NCI-H2081 treated with DMSO at 0.1 percent for 48 hours (cell line): ENCODE measurements at places on chromosomes 6 and 20.

DNA sequence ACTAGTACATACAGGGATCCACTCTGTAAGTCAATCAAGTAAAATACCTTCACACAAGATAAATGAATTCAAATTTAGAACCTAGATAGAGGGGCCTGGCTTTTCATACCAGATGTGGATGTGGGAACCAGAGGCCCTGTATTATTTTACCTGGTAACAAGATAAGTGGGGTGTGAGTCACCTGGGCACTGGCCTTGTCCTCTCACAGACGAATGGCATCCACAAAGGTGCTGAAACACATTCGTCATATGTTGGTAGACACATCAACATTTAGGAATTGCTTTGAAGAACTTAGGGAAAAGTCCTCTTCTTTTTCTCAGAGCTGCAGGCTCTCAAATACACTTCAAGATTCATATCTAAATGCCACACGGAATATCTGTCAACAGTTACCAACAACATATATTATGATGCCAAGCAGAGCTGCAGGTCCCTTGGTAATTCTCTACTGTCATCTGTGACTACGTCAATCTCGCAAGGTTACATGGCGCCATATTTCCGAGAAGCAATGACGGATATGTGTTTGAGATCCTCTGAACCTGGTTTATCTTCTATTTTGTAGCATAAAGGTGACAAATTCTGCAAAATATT is 618.6 kb downstream of the EPM2A start:
- no peak for DNase-seq

DNA sequence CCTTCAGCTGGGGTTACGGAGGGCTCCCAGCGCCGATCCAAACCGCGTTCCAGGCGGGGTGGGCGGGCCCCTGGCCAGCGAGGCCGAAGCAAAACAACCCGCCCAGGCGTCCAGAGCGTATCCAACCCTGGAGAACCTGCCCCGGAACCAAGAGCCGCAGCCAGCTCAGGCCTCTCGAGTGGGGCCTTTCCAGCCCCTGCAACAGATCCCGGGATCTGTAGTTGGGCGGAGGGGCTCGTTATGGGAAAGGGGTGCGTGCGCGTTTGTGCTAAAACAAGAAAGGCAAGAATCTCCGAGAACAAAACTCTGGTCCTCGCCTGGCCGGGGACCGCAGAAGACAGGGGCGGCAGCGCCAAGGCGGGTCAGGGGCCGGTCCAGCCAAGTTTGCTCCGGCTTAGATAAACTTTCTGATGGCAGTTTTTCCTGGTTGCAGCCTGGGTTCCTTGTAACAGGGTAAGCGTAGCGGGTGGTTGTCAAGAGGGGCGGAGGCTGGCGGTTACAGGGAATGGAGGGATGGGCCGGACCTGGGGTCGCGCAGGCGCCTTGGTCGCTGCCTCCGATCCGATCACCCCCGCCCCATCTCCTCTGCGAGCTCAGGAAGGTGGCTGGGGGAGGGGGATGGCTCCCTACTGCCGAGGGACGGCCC is 448 bp upstream of the RIN2 start:
- DNase-seq, result no peak

DNA sequence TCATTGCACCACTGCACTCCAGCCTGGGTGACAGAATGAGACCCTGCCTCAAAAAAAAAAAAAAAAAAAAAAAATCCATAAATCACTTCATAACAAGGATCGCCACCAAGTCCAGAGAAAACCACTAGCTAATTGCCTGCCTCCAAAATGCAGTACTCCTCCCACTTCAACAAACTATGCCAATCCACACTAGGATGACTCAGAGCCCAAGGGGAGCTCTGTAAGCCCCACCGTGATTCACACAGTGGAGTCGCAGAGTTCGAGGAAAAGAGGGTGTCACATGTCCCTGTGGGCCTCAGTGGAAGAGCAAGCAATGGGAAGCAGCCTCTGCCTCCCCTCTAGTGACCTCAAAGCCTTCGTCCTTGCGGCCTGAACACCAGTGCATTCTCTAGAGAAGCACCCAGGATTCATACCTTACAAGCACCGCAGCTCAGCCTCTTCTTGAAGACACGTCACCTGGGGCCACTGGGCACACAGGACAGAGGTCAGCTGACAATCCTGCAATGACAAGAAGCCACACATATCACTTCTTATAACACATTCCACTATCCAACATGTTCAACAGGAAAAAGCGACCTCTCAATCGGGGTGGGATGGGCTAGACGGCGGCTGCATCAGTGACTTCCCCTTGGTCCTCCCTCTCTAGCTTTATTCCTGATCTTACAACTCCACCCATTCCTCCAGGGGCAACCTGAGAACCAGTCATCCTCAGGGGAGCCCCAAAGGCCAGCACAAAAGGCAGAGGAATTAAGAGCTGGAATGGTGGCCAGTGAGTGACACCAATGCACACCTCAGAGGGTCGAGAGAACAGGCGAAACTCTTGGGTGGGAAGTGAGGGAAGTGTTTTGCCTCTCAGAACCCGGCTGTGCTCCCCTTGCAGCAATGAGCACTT is 8.9 kb downstream of the SNHG17 start:
- no peak for DNase-seq

GRCh38 chr20:41142245-41142644 is 4.9 kb downstream of the PLCG1 start:
- DNase-seq, result no peak

GRCh38 chr20:37749218-37749617 is 55.4 kb downstream of the CTNNBL1 start:
- no peak for DNase-seq

- DNase-seq, result no peak
Measured at GRCh38 chr20:44188752-44189151, 1.8 kb upstream of the JPH2 start.

DNA sequence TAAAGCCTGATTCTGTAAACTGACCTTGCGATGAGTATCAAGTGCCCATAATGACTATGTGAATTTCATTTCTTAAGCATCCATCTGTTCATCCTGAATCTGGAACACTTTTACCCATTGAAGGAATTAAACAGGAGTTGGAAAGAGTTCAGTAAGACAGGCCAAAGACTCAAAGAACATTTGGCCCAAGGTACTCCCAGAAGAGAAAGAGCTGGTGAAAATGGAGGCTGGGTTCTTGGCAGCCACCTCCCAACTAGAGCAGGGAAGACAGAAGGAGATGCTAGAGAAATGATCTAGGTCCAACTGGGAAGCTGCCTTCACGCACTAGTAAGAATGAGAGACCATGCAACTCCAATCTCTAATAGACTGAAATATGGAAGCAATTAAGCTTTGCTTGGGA is 290.8 kb upstream of the RNF24 start:
- DNase-seq, result no peak
